Neural crest cell (in vitro differentiated cells): ENCODE measurements at places on chromosomes 2 and 18. TPM values are rescaled to one million over a fixed set of nuclear protein-coding genes. Genes with fewer than 3 reads are reported as not detected.

CYP27C1 gene
- total RNA-seq: 10.1 and 10.2 TPM in 2 replicates

ACVR1C gene
- total RNA-seq: 0.09 and 0.26 TPM in 2 replicates

TIGD1 gene
- 11.8 and 12.8 TPM in 2 replicates for total RNA-seq

PREB gene
- total RNA-seq: 52.5 and 56.3 TPM in 2 replicates

IL36G gene
- not detected in 2 replicates for total RNA-seq

TEKT4 gene
- not detected in 2 replicates for total RNA-seq

ARPC2 gene
- 159 and 160 TPM in 2 replicates for total RNA-seq

G6PC2 gene
- total RNA-seq: not detected in 2 replicates

TDRD15 gene
- total RNA-seq: not detected in 2 replicates

MATN3 gene
- total RNA-seq: 1.3 and 1.9 TPM in 2 replicates

PFN4 gene
- total RNA-seq: 1.3 and 1.7 TPM in 2 replicates

SLC19A3 gene
- total RNA-seq: 0.54 and 1.1 TPM in 2 replicates

SIX3 gene
- not detected in 2 replicates for total RNA-seq

PID1 gene
- 0.34 and 0.91 TPM in 2 replicates for total RNA-seq

PRPF40A gene
- total RNA-seq: 136 and 138 TPM in 2 replicates

ALLC gene
- not detected in 2 replicates for total RNA-seq

LIMS3 gene
- 1.2 and 1.5 TPM in 2 replicates for total RNA-seq

EIF5B gene
- 49.0 and 50.5 TPM in 2 replicates for total RNA-seq

LIPG gene
- 28.4 and 32.4 TPM in 2 replicates for total RNA-seq

GPR35 gene
- 1.7 and 2.0 TPM in 2 replicates for total RNA-seq
